ENCODE measurements at places on chromosomes 1 and 21.

DNA sequence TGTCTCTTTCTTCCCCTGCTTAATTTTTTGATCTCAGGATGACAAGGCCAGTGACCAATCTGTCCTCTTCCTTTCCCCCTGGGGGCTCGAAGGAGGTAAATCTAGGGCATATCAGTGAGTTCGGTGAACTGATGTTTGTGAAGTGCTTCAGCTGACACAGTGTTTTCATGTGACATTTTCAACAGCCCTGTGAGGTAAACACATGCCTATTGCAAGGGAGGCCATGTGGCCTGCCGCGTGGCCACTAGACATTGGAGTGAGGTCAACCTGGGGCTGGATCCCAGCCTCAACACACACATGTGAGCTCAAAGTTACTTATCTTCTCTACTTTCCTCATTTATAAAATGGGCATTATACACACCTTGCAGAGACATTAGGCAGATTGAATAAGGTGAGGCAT, 126.3 kb downstream of the PLPP3 start:
- no peak for DNase-seq

GRCh38 chr1:25239681-25240541, 7.3 kb downstream of the RSRP1 start:
- peak; percentile 70 for DNase-seq

GRCh38 chr1:218494449-218494852, 149.3 kb downstream of the TGFB2 start:
- no peak for DNase-seq

DNA sequence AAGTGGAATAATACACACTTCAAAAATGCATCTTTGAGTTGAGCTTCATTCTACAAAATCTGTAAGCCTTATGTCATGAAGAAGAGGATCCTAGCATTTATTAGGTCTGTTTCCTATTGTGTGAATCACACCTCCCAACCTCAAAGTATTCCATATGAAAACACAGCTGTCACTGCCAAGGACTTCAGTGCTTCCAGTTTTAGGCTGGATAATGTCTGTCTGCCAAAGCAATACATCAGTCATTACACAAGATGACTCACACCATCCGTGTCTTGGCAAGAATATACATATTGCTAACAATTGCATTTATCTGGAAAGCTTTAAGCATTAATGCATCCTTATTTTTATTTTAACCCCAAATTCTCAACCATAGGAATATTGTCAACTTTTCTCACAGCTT, 125.7 kb upstream of the TMPRSS15 start:
- no peak for DNase-seq

- DNase-seq = peak; percentile 71
These were observed 19.4 kb upstream of the KCNAB2 start for GRCh38 chr1:6026095-6026809.

- DNase-seq = no peak
These were observed at the start of gene TNFAIP8L2 for GRCh38 chr1:151156515-151156819. TSS of gene TNFAIP8L2 (plus strand) at chr1:151156649. CDS start at chr1:151158698, 2,049 bp downstream.

GRCh38 chr1:109730666-109731065, 10.2 kb downstream of the GSTM3 start:
- no peak for DNase-seq

DNA sequence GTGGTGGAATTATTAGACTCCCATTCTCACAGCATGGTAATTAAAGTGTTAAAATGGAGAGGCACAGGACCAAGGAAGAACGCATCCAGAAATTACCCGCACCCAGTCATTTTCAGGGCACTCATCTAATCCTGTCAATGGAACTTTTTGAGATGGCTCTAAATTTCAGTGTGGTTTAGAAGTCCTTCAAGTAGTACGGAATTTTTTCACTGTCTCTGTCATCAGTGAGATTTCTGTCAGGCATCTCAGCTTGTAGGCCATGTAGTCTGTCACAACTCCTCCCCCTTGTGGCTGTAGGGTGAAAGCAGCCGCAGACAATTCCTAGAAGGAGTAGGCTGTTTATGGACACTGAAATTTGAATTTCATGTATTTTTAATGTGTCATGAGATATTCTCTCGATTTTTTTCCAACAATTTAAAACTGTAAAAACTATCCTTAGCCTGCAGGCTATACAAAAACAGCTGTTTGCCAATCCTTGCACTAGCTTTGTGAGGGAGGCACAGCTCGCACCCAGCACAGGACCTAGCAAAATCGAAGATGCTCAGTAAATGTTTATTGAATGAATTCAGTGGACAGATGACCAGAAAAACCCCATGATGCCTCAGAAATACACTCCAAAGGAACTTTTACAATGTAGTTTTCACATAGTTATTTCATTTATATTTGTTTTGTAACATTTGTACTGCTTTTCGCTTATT, 6.6 kb upstream of the NUP133 start:
- DNase-seq = peak; percentile 39

DNA sequence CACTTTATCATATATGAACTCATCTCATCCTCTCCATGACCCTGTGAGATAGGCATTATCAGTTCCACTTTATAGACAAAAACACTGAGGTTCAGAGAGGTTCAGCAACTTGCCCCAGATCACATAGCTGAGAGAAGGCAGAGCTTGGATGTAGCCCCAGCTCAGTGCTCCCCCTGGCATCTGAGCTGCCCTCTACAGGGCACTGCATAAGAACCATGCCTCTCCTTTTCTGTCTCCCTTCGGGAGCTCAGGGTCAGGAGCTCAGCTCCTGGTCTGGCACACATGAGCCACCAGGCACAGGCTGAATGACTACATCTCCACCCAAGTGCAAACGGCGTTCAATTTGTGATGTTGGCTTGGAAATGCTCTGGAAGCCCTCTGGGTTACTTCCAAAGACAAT, 16.9 kb downstream of the RAB7B start:
- no peak for DNase-seq

- DNase-seq = no peak
These were observed 397.2 kb downstream of the DUSP10 start for GRCh38 chr1:221344693-221345092.

- DNase-seq = no peak
These were observed 6.6 kb upstream of the PLPP3 start for GRCh38 chr1:56585985-56586384.

DNA sequence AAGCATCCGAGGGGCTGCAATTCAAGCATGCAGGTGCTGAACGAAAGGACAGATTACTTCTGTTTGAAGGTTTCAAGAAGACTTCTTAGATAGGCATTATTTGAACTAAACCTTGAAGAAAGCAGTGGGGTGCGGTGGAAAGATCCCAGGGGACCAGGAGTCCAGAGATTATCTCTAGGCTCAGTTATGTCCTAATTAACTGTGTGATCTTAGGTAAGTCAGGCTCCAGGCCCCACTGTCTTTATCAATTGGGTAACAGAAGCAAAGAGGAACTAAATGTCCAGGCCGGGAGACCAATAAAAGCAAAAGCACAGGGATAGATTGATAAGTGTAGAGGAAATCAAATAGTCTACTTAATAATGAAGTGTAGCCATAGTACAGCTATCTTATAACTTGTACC, 72.9 kb upstream of the CDC42BPA start:
- DNase-seq = no peak

DNA sequence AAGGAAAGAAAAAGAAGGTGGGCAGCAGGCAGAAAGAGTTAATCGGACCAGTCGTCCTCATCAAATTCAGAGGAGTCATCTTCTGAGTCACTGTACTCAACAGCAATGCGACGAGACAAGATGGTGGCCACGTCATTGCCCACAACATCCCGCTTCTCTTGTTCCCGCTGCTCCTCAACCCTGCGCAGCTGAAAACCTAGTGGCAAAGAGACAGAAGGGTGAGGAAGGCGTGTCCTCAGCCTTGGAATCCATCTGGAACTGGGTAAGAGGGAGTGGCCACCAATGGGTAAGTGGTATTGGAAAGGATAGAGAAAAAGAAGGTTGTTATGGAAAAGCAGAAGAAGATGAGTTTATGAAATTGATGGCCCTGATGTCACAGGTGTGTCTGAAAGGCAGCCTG, 15.7 kb downstream of the GPR3 start:
- DNase-seq = no peak

- DNase-seq = no peak
These were observed 45.0 kb upstream of the KIRREL1 start for GRCh38 chr1:157948312-157949073.

- no peak for DNase-seq
These were observed 871.0 kb upstream of the ADAMTS5 start for GRCh38 chr21:27837936-27838335.

DNA sequence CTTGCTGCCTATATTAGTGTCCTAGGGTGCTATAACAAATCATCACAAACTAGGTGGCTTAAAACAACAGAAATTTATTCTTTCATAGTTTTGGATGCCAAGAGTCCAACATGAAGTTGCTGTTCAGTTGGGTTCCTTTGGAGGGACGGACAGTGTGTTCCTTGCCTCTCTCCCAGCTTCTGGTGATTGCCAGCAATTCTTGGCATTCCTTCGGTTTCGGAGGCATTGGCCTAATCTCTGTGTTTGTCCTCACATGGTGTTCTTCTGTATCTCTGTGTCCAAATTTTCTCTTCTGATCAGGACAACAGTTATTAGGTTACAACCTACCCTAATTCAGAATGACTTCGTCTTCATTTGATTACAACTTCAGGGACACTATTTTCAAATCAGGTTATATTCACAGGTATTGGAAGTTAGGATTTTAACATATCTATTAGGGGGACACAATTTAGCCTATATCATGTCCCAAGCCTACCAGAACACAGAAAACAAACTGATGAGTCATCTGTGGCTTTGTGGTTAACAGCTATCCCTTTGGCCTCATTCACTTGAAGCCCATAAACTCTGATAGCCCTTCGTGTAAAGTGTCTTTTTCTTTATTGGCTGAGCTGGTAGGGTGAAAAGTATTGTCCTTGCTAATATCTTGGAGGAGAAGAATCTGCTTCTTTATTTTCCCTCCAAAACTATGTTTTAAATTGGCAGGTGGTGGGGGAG, 83.2 kb upstream of the PAPPA2 start:
- no peak for DNase-seq

DNA sequence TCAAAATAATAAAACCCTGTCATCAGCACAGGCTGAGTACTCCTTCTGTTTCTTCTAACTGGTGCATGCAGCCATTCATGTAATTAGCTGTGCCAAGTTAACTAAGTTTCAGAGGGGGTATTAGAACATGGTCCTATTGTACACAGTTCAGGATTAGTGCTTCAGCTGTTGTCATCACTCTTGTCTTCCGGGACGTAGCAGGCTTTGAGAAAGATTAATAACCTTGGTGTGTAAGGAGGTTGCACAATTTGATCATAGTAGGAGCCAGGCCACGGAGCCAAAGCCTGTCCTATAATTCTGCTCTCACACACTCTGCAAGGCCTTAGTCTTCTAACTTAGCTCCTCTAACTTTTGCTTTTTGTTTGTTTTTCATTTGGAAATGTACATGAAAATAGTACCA, 44.7 kb downstream of the PTGFRN start:
- no peak for DNase-seq

- no peak for DNase-seq
These were observed 61.6 kb downstream of the MAP3K21 start for GRCh38 chr1:233389169-233389568.

DNA sequence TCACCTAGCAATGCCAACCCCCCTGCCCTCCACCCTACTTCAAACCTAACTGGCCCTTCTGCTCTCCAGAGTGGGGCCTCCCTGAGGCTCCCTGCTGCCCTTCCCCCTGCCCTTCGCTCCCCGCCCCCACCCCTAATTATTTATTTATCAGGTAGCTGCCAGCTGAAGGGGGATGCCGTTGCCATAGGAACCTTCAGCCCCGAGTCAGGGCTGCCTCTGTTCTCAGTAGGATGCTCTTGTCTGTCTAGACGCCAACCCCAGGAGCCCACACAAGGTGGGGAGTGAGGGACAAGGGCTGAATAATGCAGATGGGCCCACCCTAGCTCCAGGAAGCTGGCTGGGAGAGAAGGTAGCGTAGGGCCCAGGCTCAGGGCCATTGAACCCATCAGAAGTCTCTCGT, 41.1 kb downstream of the NKAIN1 start:
- DNase-seq = no peak

Measured in activated naive CD4-positive, alpha-beta T cell (primary cell).